Articular chondrocyte of knee joint (primary cell): ENCODE measurements at places on chromosomes 6 and 20. TPM values are rescaled to one million over a fixed set of nuclear protein-coding genes. Genes with fewer than 3 reads are reported as not detected.

COL11A2 gene
- 0.26 and 0.65 TPM in 2 replicates for total RNA-seq

CASS4 gene
- 0.11 TPM in 1 of 2 replicates, not detected in the other for total RNA-seq

HLA-DOA gene
- total RNA-seq, result 0.11 TPM in 1 of 2 replicates, not detected in the other

TTPAL gene
- 18.8 and 21.3 TPM in 2 replicates for total RNA-seq

BPIFB2 gene
- total RNA-seq, result not detected in 2 replicates

MRAP2 gene
- total RNA-seq, result 27.2 and 36.6 TPM in 2 replicates

USP49 gene
- 3.5 and 5.1 TPM in 2 replicates for total RNA-seq

DNMT3B gene
- 1.8 and 2.0 TPM in 2 replicates for total RNA-seq

CST2 gene
- total RNA-seq, result not detected in 2 replicates

SCUBE3 gene
- 3.4 and 17.0 TPM in 2 replicates for total RNA-seq

BPIFB4 gene
- total RNA-seq, result not detected in 2 replicates

PPARD gene
- total RNA-seq, result 7.7 and 9.0 TPM in 2 replicates

PROKR2 gene
- not detected in 2 replicates for total RNA-seq

APOBEC2 gene
- not detected in 2 replicates for total RNA-seq

TFAP2D gene
- not detected in 2 replicates for total RNA-seq

C20orf204 gene
- 1.2 and 1.4 TPM in 2 replicates for total RNA-seq

GRM1 gene
- total RNA-seq, result 0.22 and 0.26 TPM in 2 replicates

SLC35D3 gene
- not detected in 2 replicates for total RNA-seq

PNPLA1 gene
- total RNA-seq, result 0.22 TPM in 1 of 2 replicates, not detected in the other

EYA4 gene
- total RNA-seq, result 0.26 and 0.32 TPM in 2 replicates

GSTA3 gene
- not detected in 2 replicates for total RNA-seq

BYSL gene
- 9.0 and 12.3 TPM in 2 replicates for total RNA-seq

METTL24 gene
- total RNA-seq, result 0.39 and 0.97 TPM in 2 replicates
